ENCODE measurements at places on chromosomes 11 and 22.

- DNase-seq, result no peak
Measured at GRCh38 chr11:65003282-65003681, 6.5 kb upstream of the BATF2 start.

GRCh38 chr22:50498322-50498890 lies 9.1 kb downstream of the LMF2 start:
- DNase-seq, result no peak

GRCh38 chr22:49045276-49045675 lies 782.4 kb downstream of the BRD1 start:
- no peak for DNase-seq

- no peak for DNase-seq
Measured at GRCh38 chr11:59273373-59273841, 60.7 kb upstream of the MPEG1 start.

- DNase-seq, result no peak
Measured at GRCh38 chr11:105183426-105183825, 43.9 kb upstream of the CARD18 start.

GRCh38 chr11:77080643-77081210 lies 14.0 kb downstream of the CAPN5 start:
- DNase-seq, result peak; percentile 9

DNA sequence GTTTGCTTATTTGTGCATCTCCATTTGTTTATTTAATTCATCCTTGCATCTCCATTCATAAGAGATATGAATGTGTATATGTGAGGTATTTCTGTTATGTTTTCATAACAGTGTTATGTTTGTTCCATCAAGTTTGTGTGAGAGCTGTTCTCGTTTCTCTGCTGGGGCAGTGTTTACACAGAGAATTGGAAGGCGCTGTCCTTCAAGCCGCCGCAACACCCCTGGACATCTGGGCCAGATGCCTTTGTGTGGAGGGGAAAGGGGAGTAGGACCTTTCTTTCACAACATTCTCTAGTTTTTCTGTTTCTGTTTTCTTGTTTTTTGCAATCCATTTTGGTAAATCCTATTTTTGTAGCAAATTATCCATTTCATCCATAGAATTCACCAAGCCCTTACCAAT lies 7.0 kb upstream of the TM7SF2 start:
- no peak for DNase-seq

DNA sequence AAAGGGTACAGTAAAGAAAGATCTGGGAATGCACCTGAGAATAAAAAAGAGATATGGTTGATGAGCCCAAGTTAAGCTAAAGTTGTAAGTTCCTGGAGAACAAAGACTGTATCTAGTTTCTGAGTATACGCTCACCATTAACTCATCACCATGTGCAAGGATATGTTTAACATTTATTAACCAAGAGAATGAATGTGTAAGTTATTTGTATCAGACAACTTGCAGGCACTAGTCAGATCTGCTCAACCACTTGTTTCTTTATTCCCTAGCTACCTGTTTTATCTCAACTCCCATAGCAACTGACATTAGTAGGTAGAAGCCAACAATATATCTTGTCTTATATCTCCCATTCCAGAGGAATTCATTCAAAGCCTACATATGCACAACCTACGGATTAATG lies 74.9 kb upstream of the KCNA4 start:
- no peak for DNase-seq

DNA sequence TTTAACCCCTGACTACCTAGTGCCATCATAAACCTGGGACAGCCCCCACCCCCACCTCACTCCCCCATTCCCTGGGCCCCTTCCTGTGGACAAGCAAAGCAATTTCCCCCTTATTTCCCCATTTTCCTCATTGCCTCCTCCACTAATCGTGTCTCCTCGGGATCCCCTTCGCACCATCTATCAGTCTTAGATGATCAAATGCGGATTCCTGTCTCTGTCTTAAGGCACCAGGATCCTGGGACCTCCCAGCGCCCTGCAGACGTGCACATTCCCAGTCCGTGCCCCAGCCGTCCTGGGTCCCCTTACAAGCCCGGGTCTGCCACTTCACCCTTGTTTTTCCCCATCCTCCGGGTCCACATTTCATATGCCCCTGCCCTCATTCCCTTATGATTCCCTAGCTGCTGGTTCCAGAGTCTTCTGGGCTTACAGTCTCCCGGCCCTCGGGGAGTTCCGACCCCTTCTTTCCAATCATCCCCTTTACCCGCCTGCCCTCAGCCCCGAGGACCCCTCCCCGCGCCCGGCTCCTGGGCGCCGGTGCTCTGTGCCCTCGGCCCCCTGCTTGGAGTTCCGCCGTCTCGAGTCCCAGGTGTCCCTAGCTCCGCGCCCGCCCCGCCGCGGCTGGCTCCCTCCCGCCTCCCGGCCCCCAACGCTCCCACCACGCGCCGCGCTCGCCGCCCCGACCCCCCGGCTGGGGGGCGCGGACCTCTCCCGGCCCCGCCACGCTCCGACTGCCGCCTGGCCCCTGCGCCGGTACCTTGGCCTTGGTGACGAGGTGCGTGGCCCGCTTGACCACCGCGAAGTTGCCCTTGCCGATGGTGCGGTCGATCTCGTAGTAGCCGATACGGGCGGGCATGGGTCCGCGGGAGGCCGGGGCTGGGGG lies 599 bp downstream of the SIK3 start:
- peak; percentile 50 for DNase-seq

GRCh38 chr11:43384393-43384792 lies 25.7 kb downstream of the TTC17 start:
- DNase-seq, result no peak

GRCh38 chr22:32909581-32910428 lies 108.3 kb downstream of the TIMP3 start:
- DNase-seq, result peak; percentile 61

GRCh38 chr22:44909241-44909640 lies 100.6 kb downstream of the PHF21B start:
- DNase-seq, result no peak

DNA sequence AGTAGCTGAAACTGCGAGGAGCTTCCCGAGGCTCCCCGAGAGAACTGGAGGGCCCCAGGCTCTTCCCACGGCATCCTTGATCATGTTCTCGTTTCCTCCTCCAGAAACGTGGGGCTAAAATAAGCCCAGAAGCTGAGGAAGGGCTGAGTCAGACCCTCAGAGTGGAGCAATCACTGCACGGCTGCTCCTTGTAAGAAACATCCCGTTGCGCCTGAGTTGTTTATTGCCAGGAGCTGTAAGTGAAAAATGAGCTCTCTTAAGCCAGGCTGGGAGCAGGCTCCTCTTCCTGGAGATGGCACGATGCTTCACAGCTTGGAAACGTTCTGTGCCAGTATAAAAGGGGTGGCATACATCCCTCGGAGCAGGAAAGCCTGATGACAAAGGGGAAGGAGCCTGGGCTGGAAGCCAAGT lies 47.3 kb upstream of the SYN3 start:
- no peak for DNase-seq

GRCh38 chr22:50581950-50582492 lies 628 bp downstream of the CHKB start:
- DNase-seq, result no peak

DNA sequence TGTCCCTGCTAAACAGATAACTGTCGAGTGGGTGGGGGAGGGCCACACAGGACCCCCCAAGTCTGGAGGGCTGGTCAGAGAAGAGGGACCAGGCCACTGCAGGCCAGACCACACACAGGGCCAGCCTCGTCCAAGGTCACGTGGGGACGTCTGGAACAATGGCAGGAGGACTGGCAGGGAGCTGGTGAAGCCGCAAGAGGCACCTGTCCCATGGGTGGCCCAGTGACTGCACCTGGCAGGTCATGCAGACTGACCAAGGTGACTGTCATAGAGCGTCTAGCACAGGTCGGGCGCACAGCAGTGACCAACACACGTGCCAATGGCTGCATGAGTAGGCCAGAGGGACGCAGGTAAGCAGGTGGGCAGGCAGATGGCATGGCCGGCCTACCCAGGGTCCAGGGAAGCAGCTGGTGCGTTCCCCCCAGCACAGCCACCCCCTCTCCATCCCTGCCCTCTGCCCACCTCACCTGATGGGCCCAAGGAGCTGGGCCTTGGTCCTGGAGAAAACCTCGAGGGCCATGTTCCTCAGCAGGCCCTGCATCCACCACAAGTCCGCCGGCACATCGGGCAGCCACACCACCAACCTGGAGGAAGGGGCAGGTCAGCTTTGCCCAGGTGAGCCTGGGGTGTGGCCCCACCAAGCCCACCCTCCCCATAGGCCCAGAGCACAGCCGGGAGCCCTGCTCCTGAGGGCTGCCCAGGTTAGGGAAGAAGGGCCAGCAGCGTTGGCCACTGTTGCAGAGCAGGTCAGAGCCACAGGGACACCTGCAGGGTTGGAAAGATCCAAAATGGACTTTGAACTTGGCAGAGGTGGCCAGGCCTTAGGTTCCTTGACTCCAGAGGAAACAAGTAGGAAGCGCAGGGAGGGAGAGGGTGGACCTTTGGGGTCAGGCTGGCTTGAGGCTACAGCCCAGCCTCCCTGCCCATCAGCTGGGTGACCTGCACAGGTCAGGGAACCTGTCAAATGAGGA lies 10.4 kb downstream of the PNPLA5 start:
- DNase-seq, result no peak

GRCh38 chr11:61701242-61701886 lies 21.2 kb downstream of the DAGLA start:
- DNase-seq, result no peak

- no peak for DNase-seq
Measured at GRCh38 chr11:63023222-63023814, 7.7 kb upstream of the SLC22A8 start.

- no peak for DNase-seq
Measured at GRCh38 chr11:60994541-60995080, 23.1 kb downstream of the CD6 start.

- DNase-seq, result peak; percentile 70
Measured at GRCh38 chr22:20885557-20886323, 26.9 kb downstream of the SNAP29 start.

DNA sequence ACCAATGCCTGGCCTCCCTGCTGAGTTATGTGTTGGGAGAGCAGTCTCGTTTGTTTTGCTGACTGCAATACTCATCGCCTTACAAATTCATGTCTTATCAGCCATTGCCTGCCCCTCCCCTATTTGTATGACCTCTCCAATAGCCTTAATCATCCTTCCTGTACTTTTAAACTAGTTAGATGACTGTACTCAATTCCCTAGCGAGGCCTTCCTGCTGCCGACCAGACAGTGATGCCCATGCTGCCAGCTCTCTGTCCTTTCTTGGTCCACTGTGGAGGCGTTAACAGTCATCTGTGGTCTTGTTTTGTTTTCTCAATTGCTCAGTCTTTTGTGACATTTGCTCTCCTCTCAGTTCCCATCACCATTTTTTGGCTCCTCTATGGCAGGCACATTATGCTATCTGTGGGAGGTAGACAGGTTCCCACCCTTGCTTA lies 20.3 kb upstream of the YPEL1 start:
- DNase-seq, result no peak

GRCh38 chr11:71418643-71419042 lies 29.6 kb downstream of the DHCR7 start:
- DNase-seq, result no peak

- peak; percentile 80 for DNase-seq
Measured at GRCh38 chr11:35943713-35944502, at the start of gene LDLRAD3. Gene LDLRAD3, plus strand, starts transcription at chr11:35944062. Its CDS starts 37 bp downstream, at chr11:35944099.

GRCh38 chr11:68751331-68751856 lies at the start of gene TESMIN:
Gene TESMIN, minus strand, starts transcription at chr11:68751520. Its CDS starts 860 bp downstream, at chr11:68750660.
- peak; percentile 77 for DNase-seq

GRCh38 chr11:95254716-95255115 lies 23.7 kb upstream of the SESN3 start:
- DNase-seq, result no peak

- no peak for DNase-seq
Measured at GRCh38 chr22:47678636-47679287, 916.3 kb downstream of the TBC1D22A start.

- DNase-seq, result no peak
Measured at GRCh38 chr11:129930296-129930695, 34.9 kb upstream of the NFRKB start.

GRCh38 chr11:116211147-116211546 lies 561.6 kb downstream of the BUD13 start:
- no peak for DNase-seq

GRCh38 chr22:20208713-20209310 lies 58.0 kb upstream of the CCDC188 start:
- DNase-seq, result no peak

DNA sequence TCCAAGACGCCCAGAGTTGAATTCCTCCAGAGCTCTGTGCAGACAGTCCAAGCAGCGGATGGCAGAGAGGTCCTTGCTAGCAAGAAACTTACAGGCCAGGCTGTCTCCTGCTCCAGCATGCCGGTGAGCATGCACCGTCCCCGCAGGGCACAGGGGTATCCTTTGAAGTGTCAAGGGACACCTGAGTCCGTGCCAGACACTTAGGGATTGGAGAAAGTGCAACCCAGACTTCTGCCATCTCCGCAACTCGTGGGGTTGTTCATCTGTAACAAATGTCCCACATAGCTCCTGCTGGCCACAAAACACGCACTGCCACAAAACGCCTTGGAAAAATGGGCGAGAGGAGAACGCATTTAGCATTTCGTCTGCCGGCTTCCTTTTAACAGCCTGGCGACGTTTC lies 13.3 kb downstream of the TSPO start:
- no peak for DNase-seq

- no peak for DNase-seq
Measured at GRCh38 chr11:46601129-46601528, 7.3 kb upstream of the AMBRA1 start.

- DNase-seq, result no peak
Measured at GRCh38 chr11:80024119-80024518, 583.3 kb upstream of the TENM4 start.

DNA sequence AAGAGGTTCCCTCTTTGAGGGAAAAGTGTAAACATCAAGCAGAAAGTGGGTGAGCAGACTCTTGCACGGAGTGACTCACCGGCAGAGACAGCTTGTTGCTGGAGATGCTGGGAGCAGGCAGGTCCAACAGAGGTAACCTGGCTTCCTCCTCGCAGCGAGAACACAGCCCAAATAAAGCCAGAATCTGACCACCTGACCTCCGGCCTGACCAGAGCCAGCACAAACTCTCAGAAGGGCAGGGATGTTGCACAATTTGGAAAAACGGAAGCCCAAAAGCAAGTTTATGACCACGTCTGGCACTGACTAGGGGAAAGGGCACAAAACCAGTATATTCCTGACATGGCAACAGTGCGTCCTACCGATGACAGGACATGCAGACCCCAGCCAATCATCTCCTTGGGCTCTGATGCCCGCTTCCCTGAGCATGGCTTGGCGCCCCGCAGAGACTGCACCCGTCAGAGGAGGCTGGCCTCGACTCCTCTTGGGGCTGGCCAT lies 5.4 kb downstream of the SMCO4 start:
- peak; percentile 51 for DNase-seq

GRCh38 chr11:106962995-106963394 lies 55.3 kb downstream of the GUCY1A2 start:
- no peak for DNase-seq

GRCh38 chr11:3044004-3044403 lies 13.2 kb downstream of the CARS1 start:
- DNase-seq, result no peak

Measured in uterus (tissue), 4 donors.